OCI-M1 (cell line): ENCODE measurements at places on chromosomes 1 and 21.

DNA sequence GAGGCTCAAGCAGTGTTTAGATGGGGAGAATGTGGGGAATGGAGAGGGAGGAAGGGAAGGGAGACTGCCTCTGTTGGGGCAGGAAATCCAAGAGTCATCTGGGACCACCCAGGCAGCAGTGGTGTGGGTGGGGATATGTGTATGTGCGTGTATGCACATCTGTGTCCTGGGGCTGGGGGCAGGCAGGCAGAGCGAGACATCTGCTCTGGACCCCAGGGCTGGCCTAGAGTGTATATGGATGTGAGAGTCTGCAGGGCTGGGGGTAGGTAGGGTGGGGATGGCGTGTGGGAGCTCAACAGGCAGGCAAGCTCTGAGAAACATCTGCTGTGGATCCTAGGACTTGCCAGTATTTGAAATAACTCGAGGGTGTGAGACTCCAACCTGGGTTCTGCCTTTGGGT lies 3.5 kb downstream of the PTCH2 start:
- DNase-seq: no peak

DNA sequence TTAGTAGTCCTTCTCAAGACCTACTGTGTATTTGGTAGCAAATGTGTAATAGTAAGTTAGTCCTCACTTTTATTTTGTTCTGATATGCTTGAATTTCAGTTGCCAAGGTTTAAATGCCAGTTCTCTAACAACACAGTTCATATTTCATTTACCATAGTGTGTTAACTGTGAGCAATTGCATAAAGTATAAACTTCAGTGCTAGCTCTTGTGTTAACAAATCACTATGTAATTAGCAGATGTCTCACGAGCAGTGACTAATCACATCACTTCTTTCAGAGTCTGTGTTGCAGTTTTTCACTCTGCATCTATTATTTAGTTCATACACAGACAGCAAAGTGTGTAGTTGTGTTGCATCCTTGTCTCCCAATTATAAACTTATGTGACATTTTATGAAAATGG lies 47.8 kb downstream of the ZMYM4 start:
- no peak for DNase-seq

DNA sequence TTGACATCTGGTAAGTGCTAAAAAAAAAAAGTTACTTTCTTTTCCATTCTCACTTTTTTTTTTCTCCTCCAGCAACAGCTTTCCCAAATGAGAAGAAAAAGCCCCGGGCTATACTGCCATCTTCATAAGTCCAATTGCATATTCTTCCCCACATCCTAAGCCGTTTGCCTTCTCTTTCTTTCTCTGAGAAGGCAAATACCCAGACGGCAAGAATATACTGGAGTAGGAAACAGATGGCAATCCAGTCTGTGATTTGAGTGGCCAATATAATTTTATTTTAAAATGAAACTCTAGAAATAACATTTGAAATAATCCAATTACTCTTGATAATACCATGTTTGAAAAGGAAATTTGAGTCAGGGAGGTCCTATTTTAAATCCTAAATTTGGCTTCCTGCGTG lies 44.6 kb upstream of the GREM2 start:
- no peak for DNase-seq

DNA sequence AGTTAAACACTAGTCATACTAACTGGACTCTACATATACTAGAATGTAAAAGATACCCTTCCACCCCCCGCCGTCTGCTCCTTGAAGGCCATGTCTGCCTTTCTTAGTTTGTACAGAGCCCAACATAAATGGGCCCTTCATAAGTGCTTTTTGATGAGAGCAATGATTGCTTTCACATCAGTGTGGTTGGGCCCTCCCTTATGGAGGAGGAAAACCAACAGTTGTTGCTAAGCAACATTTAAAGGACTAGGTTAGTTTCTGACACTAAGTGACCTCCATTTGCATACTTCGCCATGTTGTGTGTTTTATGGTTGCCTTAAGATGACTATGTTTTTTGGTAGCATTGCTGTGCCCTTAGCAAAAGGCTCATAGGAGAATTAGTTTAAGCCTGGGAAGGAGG lies 182.0 kb upstream of the SGIP1 start:
- no peak for DNase-seq

DNA sequence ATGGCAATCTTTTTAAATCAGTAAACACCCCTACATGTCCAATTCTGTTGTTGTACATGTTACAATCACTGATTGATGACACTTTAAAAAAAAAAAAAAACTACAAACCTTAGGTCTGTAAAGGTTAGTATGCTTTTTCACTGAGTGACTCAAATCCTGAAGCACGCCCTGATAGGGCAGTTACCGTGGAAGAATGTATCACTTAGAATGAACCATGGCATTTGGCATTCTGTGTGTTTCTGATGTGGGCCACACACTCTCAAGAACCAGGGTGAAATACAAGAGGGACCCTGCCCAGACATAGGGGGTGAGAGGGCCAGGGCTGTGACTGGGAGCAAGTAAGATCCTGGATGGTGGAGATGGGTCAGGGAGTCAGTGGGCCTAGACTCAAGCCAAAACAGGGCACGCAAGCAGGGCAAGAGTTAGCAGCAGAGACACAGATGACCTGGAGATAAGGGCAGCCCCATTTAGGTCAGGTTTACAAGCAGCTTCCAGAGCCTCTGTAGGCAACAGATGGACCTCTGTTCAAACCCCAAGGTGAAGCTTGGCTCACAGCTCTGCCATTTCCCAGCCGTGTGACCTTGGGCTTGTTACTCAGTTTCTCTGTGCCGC lies 47.6 kb upstream of the DMRTB1 start:
- DNase-seq: no peak

DNA sequence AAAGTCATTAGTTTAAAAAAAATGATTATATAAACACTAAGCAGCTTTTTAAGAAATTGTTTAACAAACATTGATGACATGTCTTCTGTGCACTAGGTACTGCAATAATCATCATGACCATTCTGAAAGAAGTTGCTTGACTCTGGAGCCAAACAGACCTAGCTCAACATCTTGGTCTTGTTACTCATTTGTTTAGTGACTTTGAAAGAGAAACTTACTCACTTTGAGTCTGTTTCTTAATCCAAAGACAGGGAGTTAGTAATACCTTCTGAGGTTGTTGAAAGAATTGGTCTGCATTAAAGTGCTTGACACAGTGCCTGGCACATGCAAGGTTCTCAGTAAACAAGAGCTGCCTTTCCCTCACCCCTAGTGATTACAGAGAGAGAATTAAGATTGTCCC lies 84.4 kb downstream of the SGIP1 start:
- DNase-seq: no peak

DNA sequence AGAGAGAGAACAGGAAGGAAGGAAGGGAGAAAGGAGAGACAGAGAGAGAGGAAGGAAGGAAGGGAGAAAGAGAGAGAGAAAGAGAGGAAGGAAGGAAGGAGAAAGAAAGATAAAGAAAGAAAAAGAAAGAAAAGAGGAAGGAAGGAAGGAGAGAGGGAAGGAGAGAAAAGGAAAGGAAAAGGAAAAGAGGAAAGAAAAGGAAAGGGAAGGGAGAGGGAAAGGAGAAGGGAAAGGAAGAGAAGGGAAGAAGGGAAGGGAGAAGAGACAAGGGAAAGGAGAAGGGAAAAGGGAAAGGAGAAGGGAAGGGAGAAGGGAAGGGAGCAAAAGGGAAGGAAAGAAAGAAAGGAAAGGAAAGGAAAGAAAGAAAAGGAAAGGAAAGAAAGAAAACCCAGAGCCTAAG lies 404.6 kb downstream of the DISC1 start:
- DNase-seq: no peak

DNA sequence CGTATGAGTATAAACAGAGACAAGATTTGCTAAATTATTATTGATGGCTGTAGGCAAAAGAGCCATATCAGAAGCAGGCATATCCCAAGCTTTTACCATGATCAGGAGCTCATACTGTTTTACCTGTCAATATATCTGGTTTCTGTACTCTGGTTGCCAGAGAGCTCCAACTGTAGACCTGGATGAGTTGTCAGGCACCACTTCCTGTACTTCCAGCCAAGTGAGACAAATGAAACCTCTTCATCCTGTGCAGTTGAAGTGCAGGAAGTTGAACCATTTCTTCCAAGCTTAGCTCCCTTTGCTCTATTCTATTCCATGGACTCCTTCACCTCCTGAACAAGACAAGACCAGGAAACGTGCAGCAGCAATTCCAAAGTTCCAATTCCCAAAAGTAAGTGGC lies 115.6 kb downstream of the ZNF281 start:
- DNase-seq: no peak

DNA sequence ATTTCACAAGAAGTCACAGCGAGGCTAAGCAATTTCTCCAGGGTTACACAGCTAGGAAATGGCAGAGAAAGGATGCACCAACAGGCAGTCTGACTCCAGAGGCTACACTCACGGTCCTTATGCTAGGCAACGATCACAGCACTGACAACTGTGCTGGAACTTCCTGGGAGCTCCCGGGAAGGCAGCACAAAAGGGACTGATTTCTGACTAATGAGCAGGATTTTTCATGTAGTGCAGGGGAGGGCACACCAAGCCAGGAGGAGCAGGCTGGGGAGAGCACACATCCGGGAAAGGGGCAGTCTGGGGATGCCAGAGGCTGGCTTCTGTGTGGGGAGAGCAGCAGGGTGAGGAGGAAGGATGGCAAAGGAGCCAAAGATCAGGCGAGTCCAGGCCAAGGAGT lies 486.7 kb downstream of the OMA1 start:
- DNase-seq: no peak

- DNase-seq: no peak
Observed at GRCh38 chr1:48470481-48470855, 1.5 kb downstream of the SPATA6 start.

GRCh38 chr1:205376739-205377138 lies 20.0 kb upstream of the KLHDC8A start:
- no peak for DNase-seq

DNA sequence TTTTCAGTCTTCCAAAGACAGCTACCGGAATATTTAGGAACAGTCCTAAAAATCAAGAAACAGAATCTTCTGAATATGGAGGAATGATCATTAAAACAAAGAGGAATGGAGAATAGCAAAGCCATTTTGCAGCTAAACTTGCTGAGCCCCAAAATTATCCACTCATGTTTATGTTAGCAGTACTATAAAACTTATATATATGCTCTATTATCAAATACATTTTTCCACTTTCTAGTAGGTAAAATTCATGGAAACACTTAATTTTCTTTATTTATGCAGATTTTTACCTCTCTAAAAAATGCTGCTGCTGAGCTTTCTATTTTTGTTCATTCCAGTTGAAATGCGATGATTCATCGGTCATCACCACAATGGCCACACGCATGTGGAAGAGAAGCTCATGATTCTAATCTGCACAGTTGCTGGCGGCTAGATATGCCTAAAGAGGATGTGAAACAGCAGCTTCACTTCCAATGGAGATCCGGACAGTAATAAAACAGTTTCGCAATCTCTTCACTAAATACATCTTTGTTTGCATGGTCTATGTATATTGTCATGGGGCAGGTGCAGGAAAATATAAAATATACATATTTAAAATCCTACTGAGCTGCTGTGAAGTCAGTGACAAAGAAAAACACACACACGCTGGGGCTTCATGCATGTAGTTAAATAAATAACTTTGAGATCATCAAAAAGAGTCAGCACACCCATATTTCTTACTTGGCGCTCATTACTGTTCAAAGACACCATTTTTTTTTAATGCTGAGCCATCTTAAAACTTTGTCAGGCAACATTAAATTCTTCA lies 292.2 kb downstream of the SMYD3 start:
- DNase-seq: peak; percentile 98

- DNase-seq: no peak
Observed at GRCh38 chr1:3680488-3681230, 28.3 kb downstream of the TP73 start.

- DNase-seq: no peak
Observed at GRCh38 chr1:21342961-21343838, 52.9 kb upstream of the ECE1 start.

- DNase-seq: peak; percentile 58
Observed at GRCh38 chr1:6234502-6235295, 1.1 kb downstream of the ICMT start.

- DNase-seq: no peak
Observed at GRCh38 chr1:168760241-168760640, 31.2 kb upstream of the DPT start.

DNA sequence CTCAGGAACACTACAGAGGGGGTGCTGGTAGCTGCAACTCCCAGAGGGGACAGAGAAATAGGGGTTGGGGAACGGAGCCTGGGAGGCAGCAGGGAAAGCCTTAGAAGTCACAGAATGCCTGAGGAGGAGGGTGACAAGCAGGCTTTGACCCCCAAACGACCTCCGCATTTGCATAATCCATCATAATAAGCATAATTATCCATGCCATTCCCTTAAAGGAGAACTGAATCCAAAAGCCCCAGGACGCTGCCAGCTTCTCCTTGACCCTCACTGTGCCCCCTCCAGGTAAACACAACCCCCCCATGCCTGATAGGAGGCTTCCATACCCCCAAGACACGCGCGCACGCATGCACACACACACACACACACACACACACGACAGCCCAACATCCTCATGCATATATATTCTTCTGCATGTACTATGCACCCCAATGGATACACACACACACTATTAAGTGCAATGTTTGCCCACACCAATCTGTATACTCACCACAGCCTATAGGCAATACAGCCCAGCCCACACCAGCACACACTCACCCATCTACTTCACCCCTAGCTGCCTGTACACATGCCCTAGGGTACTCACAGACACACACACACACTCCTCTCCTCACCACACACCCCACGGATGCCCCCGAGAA lies 27.8 kb downstream of the SDC3 start:
- no peak for DNase-seq

DNA sequence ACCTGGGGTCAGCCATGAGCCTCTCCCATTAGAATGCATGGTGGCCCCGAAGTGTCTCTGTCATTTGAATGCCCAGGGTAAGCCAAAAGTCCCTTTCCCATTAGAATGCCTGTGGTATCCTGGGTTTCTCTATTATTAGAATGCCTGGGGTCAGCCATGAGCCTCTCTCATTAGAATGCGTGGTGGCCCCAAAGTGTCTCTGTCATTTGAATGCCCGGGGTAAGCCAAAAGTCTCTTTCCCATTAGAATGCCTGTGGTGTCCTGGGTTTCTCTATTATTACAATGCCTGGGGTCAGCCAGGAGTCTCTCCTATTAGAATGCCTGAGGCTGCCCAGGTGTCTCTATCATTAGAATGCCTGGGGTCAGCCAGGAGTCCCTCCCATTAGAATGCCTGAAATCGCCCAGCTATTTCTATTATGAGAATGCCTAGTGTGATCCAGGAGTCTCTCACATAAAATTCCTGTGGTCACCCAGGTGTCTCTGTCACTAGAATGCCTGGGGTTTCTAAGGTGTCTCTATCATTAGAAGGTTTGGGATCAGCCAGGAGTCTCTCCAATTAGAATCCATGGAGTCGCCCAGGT lies 65.5 kb downstream of the RNF187 start:
- no peak for DNase-seq

GRCh38 chr1:218811497-218811896 lies 362.2 kb upstream of the LYPLAL1 start:
- no peak for DNase-seq
